ENCODE measurements at places on chromosomes 2 and 18.

DNA sequence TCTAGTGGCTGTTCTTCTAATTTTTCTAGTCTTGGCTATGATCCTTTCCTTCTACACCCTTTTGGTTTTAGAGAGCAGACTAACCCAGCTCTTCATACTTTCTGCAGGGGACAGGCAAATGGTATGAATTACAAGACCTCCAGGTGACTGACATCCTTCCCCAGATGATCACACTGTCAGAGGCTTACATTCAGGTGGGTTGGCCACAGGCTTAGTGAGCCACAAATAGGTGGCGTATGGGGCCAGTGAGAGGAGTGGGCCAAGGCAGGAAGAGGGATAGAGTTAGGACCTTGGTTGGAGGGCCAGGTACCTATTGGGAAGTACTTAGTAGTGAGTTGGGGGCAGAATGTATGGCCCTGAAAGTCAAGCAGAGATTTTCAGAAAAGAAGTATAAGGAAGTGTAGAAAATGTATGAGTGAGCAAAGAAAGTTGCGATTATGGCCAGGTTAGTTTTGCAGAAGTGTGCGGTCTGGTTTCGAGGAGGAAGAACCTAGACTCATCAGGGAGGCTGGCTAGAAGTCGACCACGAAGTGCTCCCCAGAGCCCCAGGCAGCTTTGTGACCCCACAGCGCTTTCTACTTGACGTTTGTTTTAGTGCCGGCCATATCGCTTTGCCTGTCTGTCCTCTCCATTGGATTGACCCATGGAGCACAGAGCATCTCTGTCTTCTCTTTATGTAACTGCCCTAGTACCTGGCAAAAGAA, 20.0 kb downstream of the SFTPB start:
- DNase-seq, result no peak

- peak; percentile 90 for DNase-seq
Measured at GRCh38 chr2:12716032-12716281, 779 bp upstream of the TRIB2 start.

- DNase-seq, result no peak
Measured at GRCh38 chr2:12293874-12294273, 422.9 kb upstream of the TRIB2 start.

DNA sequence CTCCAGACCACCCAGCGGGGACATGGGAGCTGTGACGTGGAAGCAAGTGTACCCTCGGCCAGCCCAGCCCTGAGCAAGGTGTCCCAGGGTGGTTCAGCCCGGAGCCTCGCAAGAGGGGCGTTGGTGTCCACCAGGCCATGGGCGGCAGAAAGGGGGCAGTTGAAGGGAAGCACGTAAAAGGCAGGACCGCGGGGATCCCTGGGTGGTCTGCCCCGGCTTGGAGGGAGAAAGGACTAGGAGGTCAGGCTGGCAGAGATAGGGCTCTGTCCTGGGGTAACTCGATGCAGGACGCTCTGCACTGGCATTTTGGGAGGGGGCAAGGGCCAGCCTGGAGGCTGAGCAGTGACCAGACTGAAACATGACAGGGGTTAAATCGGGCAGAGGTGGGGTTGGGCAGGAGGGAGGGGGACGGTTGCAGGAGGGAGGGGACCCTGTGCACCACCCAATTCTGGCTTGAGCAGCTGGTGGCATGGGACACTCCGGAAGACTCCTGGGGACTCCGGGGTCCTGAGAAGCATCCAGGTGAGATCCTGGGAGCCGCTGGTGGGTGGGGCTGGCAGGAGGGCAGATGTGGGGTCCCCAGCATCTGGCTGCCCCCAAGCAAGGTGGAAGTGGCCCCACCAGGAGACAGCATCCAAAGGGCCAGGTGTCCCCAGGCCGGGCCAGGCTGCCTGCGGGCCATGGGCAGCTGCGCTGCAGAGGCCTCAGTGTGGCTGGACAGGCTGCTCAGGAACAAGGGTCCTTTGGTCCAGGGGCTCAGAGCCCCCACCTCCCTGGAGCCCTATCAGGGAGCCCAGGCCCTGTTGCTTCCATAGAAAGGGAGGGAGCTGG, 46.8 kb upstream of the GPC1 start:
- DNase-seq, result no peak

GRCh38 chr2:193520709-193521458, 1326.2 kb upstream of the TMEFF2 start:
- DNase-seq, result no peak

GRCh38 chr2:102724016-102724490, 37.8 kb upstream of the TMEM182 start:
- DNase-seq, result no peak

DNA sequence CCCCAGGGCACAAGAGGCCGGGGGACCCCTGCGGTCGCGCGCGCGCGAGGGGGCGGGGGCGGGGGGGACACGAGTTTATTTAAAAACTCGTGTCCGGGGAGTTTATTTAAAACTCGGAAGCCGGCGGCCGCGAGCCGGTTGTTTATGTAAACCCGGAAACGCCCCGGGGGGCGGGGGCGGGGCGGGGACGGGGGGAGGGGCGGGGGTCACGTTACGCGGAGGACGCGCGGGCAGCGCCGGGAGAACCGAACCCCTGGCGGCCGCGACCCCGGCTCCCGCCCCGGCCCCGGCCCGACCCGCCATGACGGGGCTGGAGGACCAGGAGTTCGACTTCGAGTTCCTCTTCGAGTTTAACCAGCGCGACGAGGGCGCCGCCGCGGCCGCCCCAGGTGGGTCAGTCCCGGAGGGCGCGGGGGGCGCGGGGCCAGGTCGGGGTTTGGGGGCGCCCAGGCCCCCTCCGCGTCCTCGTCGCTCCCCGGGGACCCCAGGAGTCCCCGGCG, 4.4 kb downstream of the NFATC1 start:
- DNase-seq, result peak; percentile 82

- DNase-seq, result no peak
Measured at GRCh38 chr2:236109473-236109872, 58.7 kb downstream of the GBX2 start.

DNA sequence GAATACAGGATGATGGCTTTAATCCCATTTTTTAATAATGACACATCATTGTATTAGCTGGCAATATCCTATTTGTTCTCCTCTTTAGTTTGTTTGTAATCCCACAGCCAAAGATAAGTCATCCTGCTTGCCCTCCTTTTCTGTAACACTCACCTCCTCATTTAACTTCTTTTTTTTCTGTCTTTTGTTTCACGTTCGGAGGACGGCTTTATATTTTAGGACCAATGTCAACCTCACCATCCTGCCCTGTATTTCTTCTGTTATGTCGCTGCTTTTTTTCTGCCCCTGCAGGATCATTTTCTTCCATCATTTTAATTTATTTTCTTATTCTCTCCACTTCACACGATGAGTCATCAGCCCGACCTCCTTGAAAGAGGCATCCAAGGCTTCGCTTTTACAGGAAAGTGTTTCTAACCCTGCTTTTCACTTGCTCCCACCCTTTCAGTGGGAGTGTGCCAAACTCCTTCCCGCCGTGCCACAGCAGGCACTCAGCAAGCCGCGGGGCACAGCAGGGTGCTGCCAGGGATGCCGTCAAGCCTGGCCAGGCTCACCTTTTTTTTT, 11.4 kb downstream of the RAB31 start:
- no peak for DNase-seq

DNA sequence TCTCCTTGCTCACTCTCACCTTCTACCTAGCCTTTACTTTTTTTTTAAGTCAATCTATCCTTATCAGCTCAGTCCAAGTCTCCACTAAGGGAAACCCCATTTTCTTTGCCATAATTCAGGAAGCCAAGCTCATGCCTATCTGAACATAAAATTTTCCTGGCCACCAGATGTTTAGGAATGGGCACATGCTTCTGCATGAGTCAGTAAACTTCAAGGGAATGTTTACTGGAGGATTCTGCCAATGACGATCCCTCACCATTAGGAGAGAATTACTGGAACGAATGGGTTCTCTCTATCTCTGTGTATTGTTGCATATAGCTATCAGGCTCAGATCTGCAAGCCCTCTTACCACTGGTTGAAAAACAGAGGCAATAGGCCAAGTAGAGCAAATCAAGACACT, 731.7 kb upstream of the ZNF804A start:
- no peak for DNase-seq

DNA sequence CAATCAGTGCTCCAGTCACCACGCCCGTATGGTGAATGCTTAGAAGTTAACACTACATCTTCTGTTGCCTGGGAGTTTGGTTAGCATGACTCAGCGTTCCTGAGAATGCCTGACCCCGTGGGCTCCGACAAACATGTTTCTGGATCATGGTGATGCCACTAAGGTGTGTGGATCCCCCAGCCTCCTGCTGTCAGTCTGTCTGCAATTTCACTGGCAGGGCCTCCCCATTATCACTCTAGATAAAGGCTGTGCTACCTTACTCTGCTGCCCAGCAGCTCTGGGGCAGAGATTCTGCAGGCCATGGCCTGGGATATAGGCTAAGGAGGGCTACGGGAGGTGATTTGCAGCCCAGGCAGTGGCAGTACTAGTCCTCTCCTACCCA, 66.0 kb downstream of the STPG4 start:
- no peak for DNase-seq
